ENCODE measurements at places on chromosomes 11 and 22. TPM values are rescaled to one million over a fixed set of nuclear protein-coding genes. Genes with fewer than 3 reads are reported as not detected.

Gene LRRC56
- total RNA-seq = 0.85 TPM

Gene SCUBE2
- 4.4 TPM for total RNA-seq

Gene SLC17A6
- not detected for total RNA-seq

Gene TREH
- total RNA-seq = not detected

Gene UBQLN3
- under 0.01 TPM for total RNA-seq

Gene SLC6A5
- total RNA-seq = under 0.01 TPM

Gene B3GAT3
- total RNA-seq = 22.3 TPM

Gene CYTH4
- total RNA-seq = 0.43 TPM

Gene KCNK4
- total RNA-seq = not detected

Gene SMDT1
- 6.9 TPM for total RNA-seq

Gene OR5A2
- total RNA-seq = not detected

Gene RASSF10
- not detected for total RNA-seq

Gene UBQLNL
- total RNA-seq = 0.14 TPM

Gene CHRNA10
- total RNA-seq = 0.83 TPM

Gene OR6A2
- 0.14 TPM for total RNA-seq

Measured in smooth muscle cell of bladder (primary cell).